ENCODE measurements at places on chromosomes 11 and 22.

DNA sequence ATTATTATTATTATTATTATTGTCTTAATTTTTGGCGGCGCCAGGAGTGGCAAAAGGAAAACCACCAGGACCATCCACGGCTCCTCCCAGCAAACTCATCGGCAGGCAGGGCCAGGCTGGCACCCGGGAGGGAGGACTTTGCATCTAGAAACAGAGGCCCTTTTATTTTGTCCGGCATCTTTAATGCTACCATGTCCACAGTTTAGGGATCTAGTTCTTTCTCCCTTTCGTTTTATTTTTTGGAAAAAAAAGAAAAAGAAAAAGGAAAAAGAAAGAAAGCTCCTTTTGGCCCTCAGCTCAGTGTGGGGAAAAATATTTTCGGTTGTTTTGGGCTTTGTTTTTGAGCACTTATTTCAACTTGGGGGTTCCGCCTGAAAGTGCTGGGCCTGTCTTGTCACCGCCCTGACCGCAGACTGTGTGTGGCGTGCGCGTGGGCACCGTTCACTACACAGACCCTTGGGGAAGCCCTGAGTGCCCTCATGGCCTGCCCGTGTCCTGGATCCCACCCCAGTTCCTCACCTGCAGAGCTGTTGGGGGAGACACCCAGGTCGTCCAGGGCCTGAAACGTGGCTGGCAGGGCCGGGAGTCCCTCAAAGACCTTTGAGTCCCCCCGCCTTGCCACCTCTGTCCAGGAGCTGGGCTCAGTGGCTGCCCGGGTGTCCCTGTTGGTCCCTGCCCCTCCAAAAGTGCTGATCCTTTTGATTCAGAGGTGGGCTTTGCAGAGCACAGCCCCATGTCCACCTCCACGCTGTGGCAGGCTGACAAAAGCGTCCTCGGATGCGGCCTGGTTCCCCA is 69.1 kb upstream of the PPARA start:
- no peak for DNase-seq

DNA sequence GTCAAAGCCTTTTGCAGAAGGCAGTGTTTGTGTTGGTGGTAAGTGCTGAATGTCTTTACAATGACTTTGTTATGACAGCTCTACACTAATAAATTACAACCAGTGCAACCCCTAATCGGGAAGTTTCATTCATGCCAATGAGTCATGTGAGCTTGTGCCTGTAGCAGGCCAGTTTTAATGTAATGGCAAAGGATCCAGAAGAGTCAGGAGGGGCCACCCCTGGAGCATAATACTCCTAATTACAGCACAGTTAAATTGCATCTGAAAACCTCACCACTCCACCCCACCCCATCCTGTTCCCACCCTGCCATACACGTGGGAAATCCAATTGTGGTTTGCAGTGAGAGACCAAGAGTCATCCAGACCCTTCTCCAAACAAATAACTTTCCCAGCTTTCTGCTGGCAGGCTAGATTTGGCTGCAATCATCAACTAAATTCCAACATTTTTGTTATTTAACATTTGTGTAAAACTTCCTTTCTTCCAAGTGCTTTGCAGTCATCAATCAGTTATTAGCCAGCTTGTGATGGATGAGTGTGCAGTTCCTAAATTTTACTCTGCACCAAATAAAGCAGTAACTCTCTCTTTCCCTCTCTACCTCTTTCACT is 277.3 kb upstream of the FAT3 start:
- no peak for DNase-seq

DNA sequence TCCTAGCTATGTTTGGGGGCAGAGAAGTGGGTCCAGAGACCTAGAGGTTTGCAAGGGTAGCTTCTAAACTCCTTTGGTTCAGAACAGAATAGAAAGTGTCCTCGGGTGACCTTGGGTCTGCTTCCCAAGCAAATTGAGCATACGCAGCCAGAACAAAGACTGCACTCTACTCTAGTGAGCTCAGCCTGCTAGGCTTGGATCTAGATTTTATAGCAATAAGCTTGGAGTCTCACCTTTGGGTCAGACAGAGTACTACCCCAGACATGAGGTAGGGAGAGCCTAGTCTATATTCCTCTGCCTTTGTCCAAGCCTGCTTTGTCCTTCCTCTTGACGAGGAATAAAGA is 52.6 kb upstream of the ELF5 start:
- DNase-seq = no peak

- DNase-seq = no peak
These were observed 50.9 kb downstream of the CDKN1C start for GRCh38 chr11:2834503-2835273.

GRCh38 chr22:29314537-29315285 is 786 bp downstream of the RASL10A start:
- no peak for DNase-seq

DNA sequence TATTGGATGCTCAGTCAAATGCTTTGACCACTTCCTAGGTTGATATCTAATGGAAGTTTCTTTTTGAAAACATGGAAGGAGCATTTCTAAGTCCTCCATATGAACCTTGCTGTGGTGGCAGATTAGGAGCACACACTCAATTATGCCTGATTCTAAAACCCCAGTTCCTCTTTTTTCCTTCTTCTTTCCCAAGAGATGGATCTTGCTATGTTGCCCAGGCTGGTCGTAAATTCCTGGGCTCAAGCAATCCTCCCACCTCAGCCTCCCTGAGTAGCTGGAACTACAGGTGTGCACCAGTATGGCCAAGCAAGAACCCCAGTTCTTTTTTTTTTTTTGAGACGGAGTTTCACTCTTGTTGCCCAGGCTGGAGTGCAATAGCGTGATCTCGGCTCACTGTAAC is 3.0 kb downstream of the LYVE1 start:
- DNase-seq = no peak

Data from CD4-positive, alpha-beta T cell treated with Interleukin-6 for 4 hours (primary cell).